ENCODE measurements at places on chromosomes 12 and 14. TPM values are rescaled to one million over a fixed set of nuclear protein-coding genes. Genes with fewer than 3 reads are reported as not detected.

Gene SLC4A8
- total RNA-seq = 1.1 TPM

Gene SSPN
- 7.0 TPM for total RNA-seq

- no peak overlapping the region for H3K4me3 ChIP-seq
- H3K4me1 ChIP-seq = no peaks in the 10 kb centered on the region
- no peak overlapping the region for H3K27ac ChIP-seq
- H3K36me3 ChIP-seq = no peaks in the 10 kb centered on the region
- no peak for DNase-seq
These were observed 2.3 kb upstream of the CLEC1A start for GRCh38 chr12:10101042-10101579.

GRCh38 chr12:107105410-107105703 is 12.0 kb upstream of the CRY1 start:
- no peaks in the 10 kb centered on the region for H3K4me1 ChIP-seq
- H3K4me3 ChIP-seq = no peak overlapping the region
- DNase-seq = no peak
- H3K27ac ChIP-seq = no peak overlapping the region
- no peaks in the 10 kb centered on the region for H3K36me3 ChIP-seq

GRCh38 chr12:7060353-7060954 is at the start of gene C1S:
Gene C1S (plus strand): TSS chr12:7060718. CDS start chr12:7061913, 1,195 bp downstream.
- H3K4me1 ChIP-seq = peaks cover 14% of the 10 kb centered on the region
- no peak within 1 kb of the TSS for H3K27ac ChIP-seq
- peaks cover 14% of the 10 kb centered on the region for H3K27me3 ChIP-seq
- no peaks in the 10 kb centered on the region for H3K36me3 ChIP-seq
- no peak within 1 kb of the TSS for H3K4me3 ChIP-seq

- peaks cover 72% of the 10 kb centered on the region for H3K36me3 ChIP-seq
- peaks cover 31% of the 10 kb centered on the region for H3K4me1 ChIP-seq
- H3K27ac ChIP-seq = peak overlapping the region; percentile 97
- peak overlapping the region; percentile 90 for H3K4me3 ChIP-seq
These were observed 1.7 kb upstream of the DUSP6 start for GRCh38 chr12:89353823-89354611.
